Transverse colon (tissue), 4 donors: ENCODE measurements at places on chromosomes 7 and 10. TPM values are rescaled to one million over a fixed set of nuclear protein-coding genes. Genes with fewer than 3 reads are reported as not detected.

DNA sequence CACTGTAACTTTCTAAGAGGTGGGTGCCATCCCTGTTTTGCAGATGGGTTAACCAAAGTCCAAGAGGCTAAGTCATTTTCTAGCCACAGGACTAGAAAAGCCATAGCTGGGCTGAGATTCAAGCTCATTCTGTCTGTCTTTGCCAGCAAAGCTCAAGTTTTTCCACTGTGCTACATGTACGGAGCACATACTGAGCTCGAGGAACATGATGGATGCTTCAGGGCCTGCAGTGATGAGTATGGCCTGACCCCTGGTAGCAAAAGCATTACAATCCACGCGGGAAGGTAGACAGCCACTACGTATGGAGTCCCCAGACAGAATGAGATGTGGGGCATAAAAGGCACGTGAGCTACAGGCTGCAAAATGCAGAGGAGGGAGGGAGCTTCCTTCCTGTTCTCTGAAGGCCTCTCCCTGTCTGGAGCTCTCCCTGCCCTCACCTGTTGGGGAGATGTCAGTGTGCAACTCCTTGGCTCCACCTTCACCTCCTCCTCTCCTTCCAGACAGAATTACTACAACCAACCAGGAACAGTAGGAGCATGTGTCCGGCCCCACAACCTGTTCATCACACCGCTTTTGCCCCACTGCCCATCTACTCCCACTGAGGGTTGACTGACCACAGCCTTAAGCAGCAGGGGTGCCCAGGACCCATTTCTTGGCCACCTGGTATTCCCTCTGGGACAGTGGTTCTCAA lies 16.4 kb downstream of the ITPRIP start:
- peaks cover 81% of the 10 kb centered on the region for H3K4me1 ChIP-seq
- no peak for DNase-seq
- no peak overlapping the region for H3K4me3 ChIP-seq
- H3K27me3 ChIP-seq = no peaks in the 10 kb centered on the region
- no peak overlapping the region for H3K27ac ChIP-seq

The WNT8B gene
- not detected for total RNA-seq

GRCh38 chr7:110386913-110387312 lies 704.0 kb upstream of the LRRN3 start:
- no peak for DNase-seq
- no peaks in the 10 kb centered on the region for H3K36me3 ChIP-seq
- no peak overlapping the region for H3K4me3 ChIP-seq

The PLEKHA8 gene
- total RNA-seq = 16.4 TPM

- no peaks in the 10 kb centered on the region for H3K36me3 ChIP-seq
- no peak overlapping the region for H3K27ac ChIP-seq
These were observed 60.9 kb downstream of the SLC35B4 start for GRCh38 chr7:134255814-134256213.

- H3K27me3 ChIP-seq = no peaks in the 10 kb centered on the region
- no peak overlapping the region for H3K27ac ChIP-seq
- DNase-seq = no peak
- no peak overlapping the region for H3K4me3 ChIP-seq
These were observed 8.8 kb downstream of the HSPA12A start for GRCh38 chr10:116733566-116733965.

- H3K27ac ChIP-seq = no peak overlapping the region
- DNase-seq = no peak
- no peaks in the 10 kb centered on the region for H3K27me3 ChIP-seq
- H3K36me3 ChIP-seq = no peaks in the 10 kb centered on the region
These were observed 688.1 kb downstream of the LRMDA start for GRCh38 chr10:76119515-76119914.

GRCh38 chr7:93262535-93262934 lies 30.4 kb downstream of the VPS50 start:
- no peaks in the 10 kb centered on the region for H3K27me3 ChIP-seq
- DNase-seq = no peak
- H3K4me3 ChIP-seq = no peak overlapping the region
- no peak overlapping the region for H3K27ac ChIP-seq
- no peaks in the 10 kb centered on the region for H3K36me3 ChIP-seq
- no peaks in the 10 kb centered on the region for H3K4me1 ChIP-seq

DNA sequence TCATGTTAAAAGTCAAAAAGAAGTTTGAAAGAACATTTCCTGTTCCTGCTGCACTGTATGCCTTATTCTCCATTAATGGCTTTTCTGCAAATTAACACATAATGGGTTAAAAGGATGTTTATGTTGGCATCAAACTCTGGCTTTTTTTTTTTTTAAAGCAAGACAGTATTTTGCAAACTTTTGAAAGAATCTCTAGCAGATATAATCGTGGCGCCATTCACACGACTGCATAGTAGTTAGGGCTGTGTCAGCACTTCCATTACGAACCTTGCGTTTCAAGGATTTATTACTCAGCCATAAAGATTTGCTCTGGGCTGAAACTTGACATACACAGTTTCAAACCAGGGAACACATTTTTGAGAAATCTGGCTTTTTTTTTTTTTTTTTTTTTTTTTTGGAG lies 207.8 kb downstream of the DYNC1I1 start:
- no peak for DNase-seq
- no peaks in the 10 kb centered on the region for H3K36me3 ChIP-seq
- H3K27ac ChIP-seq = no peak overlapping the region
- H3K4me1 ChIP-seq = no peaks in the 10 kb centered on the region

DNA sequence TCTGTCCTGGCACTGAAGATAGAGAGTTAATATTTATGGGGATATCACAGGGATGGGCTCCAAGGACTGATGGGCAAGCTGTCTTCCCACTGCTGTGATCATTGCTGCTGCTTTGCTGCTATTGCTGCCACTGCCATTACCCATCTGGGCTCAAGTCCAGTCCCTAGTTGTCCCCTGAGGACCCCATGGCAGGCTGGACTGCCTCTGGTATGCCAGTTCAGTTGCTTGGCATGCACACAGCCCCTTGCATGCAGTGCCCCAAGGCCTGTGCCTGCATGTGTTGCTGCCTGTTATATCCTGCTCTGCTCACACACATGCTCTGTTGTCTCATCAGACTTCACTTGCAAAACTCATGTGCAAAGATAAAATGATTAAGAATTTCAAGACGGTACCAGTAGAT lies 109.5 kb downstream of the ADRA2A start:
- H3K4me3 ChIP-seq = no peak overlapping the region
- no peaks in the 10 kb centered on the region for H3K4me1 ChIP-seq
- no peaks in the 10 kb centered on the region for H3K36me3 ChIP-seq
- no peak overlapping the region for H3K27ac ChIP-seq
- no peak for DNase-seq
- no peaks in the 10 kb centered on the region for H3K27me3 ChIP-seq

GRCh38 chr10:124162774-124163354 lies 69.5 kb upstream of the CHST15 start:
- H3K27me3 ChIP-seq = no peaks in the 10 kb centered on the region
- no peak overlapping the region for H3K27ac ChIP-seq
- no peak for DNase-seq
- no peak overlapping the region for H3K4me3 ChIP-seq

The AMPH gene
- 2.2 TPM for total RNA-seq

DNA sequence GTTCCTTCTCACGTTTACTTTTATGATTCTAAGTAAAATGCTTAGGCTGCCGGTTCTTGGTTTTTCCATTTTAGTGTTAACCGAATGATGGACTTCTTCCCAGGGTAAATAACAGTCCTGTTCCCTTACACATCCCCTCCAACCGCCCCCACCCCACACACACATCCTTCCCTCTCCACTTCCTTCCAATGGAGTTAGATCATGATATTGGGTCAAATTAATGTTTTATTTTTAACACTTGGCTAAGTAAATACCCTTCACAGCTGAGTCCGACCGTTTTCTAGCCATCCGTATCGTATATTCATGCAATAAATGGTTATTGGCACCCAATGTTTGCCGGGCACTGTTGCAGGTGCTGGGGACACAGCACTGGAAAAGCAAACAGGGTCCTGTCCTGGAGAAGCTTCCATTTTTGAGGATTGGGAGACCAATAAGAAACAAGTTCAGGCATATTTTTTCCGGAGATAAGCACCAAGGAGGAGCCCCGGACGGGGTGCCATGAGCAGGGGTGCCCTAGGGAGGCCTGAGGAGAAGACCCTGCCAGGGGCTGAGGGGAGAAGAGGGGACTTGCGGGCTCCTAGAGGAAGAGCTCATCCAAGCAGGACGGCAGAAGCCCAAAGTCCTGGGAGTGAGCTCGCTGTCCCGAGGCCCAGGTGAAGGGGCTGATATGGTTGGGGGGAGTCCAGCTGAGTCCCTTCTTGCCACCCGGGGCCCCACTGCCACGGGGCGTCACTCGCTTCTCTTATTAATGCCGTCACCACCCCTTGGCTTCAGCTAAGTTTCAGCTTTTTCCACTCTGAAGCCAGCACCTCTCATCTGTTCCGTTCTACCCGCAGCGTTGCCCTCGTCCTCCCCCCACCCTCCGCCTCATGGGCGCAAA lies 126.0 kb upstream of the RET start:
- peaks cover 21% of the 10 kb centered on the region for H3K27me3 ChIP-seq
- H3K4me1 ChIP-seq = peaks cover 10% of the 10 kb centered on the region
- no peak overlapping the region for H3K4me3 ChIP-seq
- no peak overlapping the region for H3K27ac ChIP-seq
- DNase-seq = no peak

DNA sequence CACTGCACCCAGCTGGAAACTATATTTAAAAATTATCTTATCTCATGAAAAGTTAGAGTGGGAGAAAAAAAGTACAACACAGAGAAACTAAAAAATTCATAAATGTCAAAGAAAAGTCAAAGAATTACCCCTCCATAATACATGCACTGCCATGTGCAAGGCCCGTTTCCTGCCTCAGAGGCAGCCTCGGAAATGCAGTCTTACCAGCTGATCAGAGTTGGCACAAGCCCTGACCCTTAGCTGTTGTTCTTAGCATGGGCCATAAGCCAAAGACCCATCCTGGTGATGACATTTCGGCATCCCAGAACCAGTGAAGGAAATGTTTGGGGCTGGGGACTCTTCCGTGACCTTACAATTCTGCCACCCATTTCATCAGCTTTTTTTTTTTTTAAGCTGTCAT lies 21.6 kb downstream of the RBM48 start:
- H3K27ac ChIP-seq = no peak overlapping the region
- H3K4me3 ChIP-seq = no peak overlapping the region
- no peaks in the 10 kb centered on the region for H3K36me3 ChIP-seq
- H3K27me3 ChIP-seq = no peaks in the 10 kb centered on the region

GRCh38 chr10:126945351-126946030 lies 40.3 kb downstream of the DOCK1 start:
- no peak overlapping the region for H3K27ac ChIP-seq
- H3K36me3 ChIP-seq = no peaks in the 10 kb centered on the region
- H3K27me3 ChIP-seq = no peaks in the 10 kb centered on the region
- no peak overlapping the region for H3K4me3 ChIP-seq
- no peaks in the 10 kb centered on the region for H3K4me1 ChIP-seq

The GIMAP7 gene
- 4.6 TPM for total RNA-seq

DNA sequence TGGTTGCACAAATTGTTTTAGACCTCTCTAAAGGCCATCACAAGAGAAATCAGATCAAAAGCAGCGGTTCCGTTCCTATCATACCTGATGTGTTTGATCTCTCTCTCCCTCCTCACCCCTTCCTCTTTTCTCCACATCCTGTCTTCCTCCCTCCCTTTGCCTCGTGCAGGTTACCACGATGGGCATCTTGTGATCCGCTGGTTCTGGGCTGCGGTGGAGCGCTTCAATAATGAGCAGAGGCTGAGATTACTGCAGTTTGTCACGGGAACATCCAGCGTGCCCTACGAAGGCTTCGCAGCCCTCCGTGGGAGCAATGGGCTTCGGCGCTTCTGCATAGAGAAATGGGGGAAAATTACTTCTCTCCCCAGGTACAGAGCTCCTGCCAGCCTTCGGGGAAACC lies 28.5 kb upstream of the STK17A start:
- H3K27me3 ChIP-seq = peaks cover 3% of the 10 kb centered on the region
- H3K36me3 ChIP-seq = no peaks in the 10 kb centered on the region
- no peak for DNase-seq

The THSD7A gene
- 2.1 TPM for total RNA-seq

DNA sequence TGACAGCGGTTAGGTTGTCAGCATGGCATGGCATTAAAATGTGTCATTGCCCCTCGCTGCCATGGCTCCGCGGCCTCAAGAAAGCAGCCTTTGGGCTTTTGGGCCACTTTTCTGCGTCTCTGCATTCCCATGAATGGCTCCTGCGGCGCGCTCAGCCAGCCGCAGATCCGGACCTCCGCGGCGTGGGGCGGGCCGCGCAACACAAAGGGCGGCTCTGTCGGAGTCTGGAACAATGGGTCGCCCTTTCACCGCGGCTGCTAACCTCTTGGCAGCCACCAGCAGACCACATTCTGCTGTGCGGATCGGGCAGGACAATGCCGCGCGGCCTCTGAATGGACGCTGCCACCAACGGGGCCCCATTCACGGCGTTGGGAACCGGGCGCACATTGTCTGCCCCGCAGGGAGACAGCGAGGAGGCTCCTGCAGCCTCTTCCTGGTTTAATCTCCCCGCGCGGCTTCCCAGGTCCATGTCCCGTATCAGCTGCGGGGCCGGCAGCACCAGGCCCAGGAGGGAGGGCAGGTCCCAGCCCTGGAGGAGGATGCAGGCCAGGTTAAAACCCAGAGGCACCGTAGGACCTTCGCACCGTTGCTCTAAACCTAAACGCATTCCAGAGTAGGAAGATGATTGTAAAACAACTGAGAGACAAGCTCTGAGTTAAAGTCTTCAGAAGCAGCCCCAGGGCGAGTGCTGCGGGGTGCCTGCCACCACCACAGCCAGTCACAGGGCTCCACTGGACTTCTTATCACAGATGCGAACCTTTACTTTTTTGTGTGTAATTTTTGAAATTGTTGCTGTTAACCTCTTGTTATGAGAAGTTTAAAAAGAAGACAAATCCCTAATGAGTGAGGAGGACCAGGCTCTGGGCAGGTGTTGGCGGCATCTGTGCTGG lies 71.6 kb downstream of the NKX6-2 start:
- no peaks in the 10 kb centered on the region for H3K27me3 ChIP-seq
- H3K4me1 ChIP-seq = no peaks in the 10 kb centered on the region
- no peaks in the 10 kb centered on the region for H3K36me3 ChIP-seq
- H3K27ac ChIP-seq = no peak overlapping the region
- no peak for DNase-seq
- H3K4me3 ChIP-seq = no peak overlapping the region

GRCh38 chr7:20185988-20186387 lies 31.2 kb downstream of the MACC1 start:
- no peaks in the 10 kb centered on the region for H3K27me3 ChIP-seq
- H3K4me3 ChIP-seq = no peak overlapping the region
- no peak overlapping the region for H3K27ac ChIP-seq
